ENCODE measurements at places on chromosomes 5 and 9. TPM values are rescaled to one million over a fixed set of nuclear protein-coding genes. Genes with fewer than 3 reads are reported as not detected.

- no peak for DNase-seq
These were observed 108.7 kb downstream of the CFAP90 start for GRCh38 chr5:7742241-7742656.

DNA sequence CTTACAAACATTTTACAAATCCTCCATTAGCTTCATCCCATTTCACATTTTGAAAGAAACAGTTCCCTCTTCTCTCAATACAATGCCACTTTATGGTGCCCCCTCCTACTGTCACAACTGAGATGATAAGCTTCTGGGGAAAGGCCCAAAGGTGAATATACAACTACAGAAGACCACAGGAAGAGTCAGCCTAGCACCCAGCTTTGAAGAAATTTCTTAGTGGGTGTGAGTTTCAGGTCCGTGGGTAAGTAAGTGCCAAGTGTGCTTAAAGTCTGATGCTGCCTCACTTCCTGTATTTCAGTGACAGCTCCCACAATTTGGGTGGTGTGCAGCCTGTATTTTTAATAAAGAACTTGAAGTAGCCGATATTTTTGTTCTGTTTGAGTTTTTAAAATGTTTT is 68.1 kb downstream of the ARHGEF28 start:
- no peak for DNase-seq

GRCh38 chr5:10666531-10667299 is 94.3 kb downstream of the DAP start:
- peak; percentile 41 for DNase-seq

DNA sequence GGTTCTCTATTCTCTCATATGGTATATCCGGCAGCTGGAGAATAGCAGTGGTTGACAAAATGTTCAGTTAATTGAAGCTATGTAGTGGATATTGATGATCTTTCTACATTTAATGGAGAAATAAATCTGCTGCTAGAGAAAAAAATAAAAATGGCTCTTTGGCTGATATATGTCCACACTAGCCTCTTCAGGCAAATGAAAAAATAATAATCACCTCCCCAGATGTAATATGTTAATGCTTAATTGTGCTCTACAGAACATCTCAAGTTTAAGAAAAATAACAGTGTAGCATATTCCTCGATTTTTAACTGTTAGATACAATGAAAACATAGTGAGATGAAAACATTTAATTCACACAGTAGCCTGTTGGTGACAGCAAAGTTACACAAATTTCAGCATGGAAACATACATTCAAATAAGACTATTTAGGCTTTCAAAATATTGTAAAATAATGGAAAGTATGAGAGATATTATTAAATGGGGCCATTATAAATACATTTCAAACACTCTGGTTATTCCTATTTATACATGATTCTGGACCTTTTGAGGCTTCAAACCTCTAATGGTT is 543.0 kb downstream of the MAT2B start:
- no peak for DNase-seq

DNA sequence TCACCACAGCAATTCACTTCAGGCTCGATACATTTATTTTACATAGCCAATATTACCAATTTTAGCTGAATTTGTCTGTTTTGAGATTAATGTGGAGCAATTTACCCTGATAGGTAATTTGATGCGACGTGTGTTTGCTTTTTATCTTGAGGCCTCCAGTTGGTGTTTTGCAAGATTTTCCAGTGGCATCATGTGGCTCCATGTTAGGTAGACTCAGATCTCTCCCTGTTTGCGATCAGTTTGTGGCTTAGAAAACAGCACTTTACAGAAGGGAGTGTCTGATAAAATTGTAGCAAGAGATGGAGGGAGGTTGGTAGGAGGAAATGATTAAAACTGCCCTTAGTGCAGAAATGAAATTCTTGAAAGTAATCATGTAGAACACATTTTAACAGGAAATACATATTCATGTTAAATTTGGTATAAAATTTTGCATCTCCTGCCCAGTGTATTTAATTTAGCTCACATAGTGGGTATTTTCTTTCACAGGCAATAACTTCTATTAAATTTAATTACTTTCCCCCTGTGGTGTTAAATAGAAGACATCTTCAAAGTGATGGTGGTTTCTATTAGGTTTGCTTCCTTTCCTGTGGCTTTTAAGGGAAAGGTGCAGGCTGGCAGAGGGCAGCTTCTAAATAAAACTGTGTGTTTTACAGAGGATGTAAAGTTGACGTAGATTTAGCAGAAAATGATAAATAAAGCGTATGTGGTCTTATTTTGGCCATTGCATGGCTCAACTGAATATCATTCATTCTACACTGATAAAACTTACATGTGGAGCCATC is 135.8 kb downstream of the KDM4C start:
- DNase-seq: no peak

- no peak for DNase-seq
These were observed 299.6 kb downstream of the EPB41L4A start for GRCh38 chr5:112119508-112119907.

- no peak for DNase-seq
These were observed 15.4 kb downstream of the SLC36A3 start for GRCh38 chr5:151288180-151288579.

- no peak for DNase-seq
These were observed 128.9 kb upstream of the TARS1 start for GRCh38 chr5:33311893-33312292.

DNA sequence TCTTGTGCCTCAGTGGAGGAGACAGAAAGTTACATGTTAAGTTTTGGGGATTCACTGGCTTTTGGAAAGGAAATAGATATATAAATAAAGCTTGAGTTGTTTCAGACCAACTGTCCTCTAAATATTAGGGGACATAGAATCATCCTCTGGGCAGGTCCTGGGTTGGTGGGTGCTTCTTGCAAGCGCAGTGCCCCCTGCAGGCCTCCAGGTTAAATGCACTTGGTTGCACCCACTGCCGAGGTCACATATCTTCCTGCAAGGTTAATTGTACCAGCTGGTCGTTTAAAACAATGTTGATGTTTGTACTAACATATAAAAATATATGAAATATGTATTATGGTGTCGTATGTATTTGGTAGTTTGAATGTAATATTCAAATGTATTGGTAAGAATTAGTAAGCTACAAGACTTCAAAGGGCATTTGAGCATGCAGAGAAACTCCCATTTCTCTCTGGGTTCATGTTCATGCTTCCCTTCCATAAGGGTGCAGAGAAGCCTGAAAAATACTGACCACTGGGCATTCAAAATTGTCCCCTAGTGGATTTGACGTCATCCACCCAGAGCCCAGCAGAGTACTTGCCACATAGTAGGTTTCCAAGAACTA is 87.0 kb downstream of the ZNF618 start:
- peak; percentile 62 for DNase-seq

- DNase-seq: no peak
These were observed 1.9 kb downstream of the CDH18 start for GRCh38 chr5:19986031-19986619.

DNA sequence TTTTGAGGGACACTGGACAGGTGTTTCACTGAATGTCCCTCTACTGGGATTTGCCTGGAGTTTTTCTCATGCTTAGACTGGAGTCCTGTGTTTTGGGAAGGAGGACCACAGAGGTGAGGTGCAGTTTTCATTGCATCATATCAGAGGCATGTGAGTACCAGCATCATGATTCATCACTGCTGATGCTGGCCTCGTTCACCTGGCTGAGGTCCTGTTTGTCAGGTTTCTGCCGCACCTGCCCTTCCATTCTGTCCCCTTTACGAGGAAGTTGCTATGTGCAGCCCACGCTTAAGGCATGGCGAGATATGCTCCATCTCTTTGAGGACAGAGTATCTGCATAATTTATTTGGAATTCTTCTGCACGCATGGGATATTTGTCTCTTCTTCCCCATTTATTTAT is 162.1 kb downstream of the TENT4A start:
- no peak for DNase-seq

- DNase-seq: no peak
These were observed 58.2 kb upstream of the CKS2 start for GRCh38 chr9:89252651-89253267.

DNA sequence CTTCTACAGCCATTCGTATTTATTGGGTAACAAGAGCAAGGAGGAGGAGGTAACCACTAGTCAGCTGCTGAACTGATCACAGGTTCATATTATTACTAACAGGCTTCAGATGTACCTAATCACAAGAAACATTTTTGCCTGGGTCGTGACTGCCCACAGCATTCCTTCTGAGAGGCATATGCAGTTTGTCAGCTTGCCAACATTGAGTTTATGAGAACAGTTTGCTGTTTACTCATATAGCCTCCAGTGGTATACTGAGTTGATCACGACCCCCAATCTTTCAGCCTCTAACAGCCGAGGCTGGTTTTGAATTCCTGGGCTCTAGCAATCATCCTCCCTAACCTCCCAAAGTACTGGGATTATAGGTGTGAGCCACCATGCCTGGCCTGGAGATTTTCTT is 693.6 kb downstream of the TLE1 start:
- DNase-seq: no peak

GRCh38 chr5:96597438-96598020 is 64.6 kb upstream of the CAST start:
- no peak for DNase-seq

GRCh38 chr9:127850286-127850830 is 4.1 kb downstream of the ENG start:
- DNase-seq: no peak

- no peak for DNase-seq
These were observed 1571.7 kb upstream of the NUDT12 start for GRCh38 chr5:105134328-105134727.

DNA sequence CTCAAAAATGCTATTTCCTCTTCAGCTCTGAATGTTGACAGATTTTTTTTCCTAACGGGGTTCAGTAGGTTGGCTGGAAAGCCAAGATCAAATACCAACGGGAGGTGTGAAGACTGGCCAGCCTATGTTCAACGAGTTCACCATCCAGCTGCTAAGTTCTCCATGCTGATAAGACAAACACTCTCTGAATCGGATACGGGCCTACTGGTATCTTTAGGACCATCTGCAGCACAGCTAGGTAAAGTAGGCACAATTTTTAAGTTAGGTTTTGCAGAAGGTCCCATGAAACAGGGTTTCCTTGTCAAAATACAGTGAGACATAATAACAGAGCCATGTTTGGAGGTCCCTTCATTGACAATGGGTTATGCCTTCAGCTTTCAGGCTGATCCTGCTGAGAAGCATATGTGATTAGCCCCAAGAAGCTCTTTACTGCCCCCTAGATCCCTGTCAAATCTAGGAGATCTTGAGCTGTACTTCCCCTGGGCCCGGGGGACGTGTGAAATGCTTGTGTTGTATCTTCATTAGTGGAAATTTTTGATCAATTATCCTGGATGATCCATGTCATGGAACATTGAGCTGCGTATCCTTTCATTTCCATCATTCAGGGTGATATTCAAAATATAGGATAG is 60.6 kb downstream of the PGM5 start:
- no peak for DNase-seq

- DNase-seq: peak; percentile 89
These were observed 83.4 kb downstream of the RAPGEF1 start for GRCh38 chr9:131656356-131657036.

GRCh38 chr5:54719384-54720283 is 202.1 kb downstream of the SNX18 start:
- DNase-seq: no peak

DNA sequence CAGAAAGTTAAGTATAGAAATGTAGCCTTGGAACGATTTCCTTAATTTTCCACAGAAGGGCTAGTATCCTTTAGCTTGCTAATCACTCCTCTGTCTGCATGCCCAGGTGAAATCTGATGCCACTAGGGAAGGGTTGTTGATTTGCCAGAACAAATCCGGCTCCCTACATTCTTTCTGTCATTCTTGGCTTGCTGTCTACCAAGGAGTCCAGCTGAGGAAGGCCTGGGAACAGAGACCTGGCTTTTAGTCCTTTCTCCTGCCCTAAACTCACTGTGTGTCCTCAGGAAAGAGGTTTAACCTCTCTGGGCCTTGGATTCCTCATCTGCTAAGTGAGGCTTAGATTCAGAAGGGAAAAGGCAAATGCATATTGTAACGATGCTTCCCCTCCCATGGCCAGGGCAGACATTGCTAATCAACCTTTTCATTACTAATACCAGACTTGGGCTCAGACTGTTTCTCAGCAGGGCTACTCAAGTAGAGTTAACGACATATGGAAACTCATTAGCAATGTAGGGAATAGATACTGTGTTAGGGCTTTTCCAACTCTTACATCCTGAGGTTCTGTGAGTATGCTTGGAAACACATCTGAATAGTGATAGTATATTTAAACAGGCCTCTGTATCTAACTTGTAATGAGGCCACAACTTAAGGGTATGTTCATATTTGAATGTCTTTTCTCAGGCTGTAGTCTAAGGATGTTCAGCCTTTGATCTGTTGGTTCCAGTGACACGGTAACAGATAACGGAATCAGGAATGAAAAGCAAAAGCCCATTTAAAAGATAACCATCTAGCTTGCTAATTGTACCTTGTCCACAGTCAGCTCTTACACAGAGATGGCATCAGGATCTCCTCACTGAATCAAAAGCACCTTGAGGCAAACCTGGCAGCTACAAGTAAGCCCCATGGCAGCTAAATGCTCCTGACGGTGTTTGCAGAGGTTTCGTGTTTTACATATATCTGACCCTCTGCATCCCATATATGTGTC is 4.1 kb downstream of the GALNT10 start:
- no peak for DNase-seq

DNA sequence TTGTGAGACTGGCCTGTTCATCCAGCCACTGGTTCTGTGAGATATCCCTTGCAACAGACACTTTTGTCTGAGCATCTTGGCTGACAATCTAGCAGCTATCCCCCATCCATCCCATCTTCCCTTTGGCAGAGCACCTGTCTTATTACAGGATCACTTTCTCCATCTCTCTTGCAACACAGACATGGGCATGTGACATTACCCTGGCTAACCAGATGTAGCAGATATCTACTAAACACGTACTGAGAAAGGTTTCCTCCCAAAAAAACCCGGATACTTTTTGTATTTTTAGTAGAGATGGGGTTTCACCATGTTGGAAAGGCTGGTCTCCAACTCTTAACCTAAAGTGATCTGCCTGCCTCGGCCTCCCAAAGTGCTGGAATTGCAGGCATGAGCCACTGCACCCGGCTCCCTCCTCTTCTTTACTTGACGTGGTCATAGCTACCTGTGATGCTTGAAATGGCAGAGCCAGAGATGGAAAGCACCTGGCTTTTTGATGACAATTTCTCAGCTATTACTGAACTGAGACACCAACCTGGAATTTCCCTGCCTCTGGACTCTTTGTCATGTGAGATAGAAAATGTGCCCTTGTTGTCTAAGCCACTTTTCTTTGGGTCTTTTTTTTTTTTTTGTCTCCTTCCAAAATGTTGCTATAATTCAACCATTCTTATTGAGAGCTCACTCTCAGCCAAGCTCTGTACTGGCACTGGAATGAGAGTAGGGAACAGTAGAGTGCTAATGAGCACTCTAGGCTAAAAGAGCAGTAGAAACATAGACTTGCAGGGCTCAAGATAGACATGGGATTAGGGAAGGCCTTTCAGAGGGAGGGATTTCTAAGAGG is 32.6 kb downstream of the FNBP1 start:
- DNase-seq: no peak

GRCh38 chr5:176816043-176816745 is 5.8 kb downstream of the UNC5A start:
- DNase-seq: no peak

PLPP7 gene
- 13.9 TPM for total RNA-seq

FCN1 gene
- 27.9 TPM for total RNA-seq

PLEKHG4B gene
- total RNA-seq: not detected

ICE1 gene
- 26.5 TPM for total RNA-seq

INSL4 gene
- total RNA-seq: not detected

PIP5K1B gene
- total RNA-seq: 0.74 TPM

PCDHGB5 gene
- total RNA-seq: 5.9 TPM

DIRAS2 gene
- total RNA-seq: not detected

RAD23B gene
- 165 TPM for total RNA-seq

CCDC183 gene
- total RNA-seq: 0.71 TPM

TAF11L10 gene
- total RNA-seq: not detected

CAMSAP1 gene
- total RNA-seq: 35.3 TPM

TSSK1B gene
- total RNA-seq: not detected

GFI1B gene
- not detected for total RNA-seq

AIF1L gene
- total RNA-seq: 57.2 TPM

C9 gene
- not detected for total RNA-seq

HTR4 gene
- total RNA-seq: 0.16 TPM
